ENCODE measurements at places on chromosomes 12 and 14.

GRCh38 chr12:52689936-52690335 is 9.7 kb upstream of the KRT1 start:
- DNase-seq = no peak

DNA sequence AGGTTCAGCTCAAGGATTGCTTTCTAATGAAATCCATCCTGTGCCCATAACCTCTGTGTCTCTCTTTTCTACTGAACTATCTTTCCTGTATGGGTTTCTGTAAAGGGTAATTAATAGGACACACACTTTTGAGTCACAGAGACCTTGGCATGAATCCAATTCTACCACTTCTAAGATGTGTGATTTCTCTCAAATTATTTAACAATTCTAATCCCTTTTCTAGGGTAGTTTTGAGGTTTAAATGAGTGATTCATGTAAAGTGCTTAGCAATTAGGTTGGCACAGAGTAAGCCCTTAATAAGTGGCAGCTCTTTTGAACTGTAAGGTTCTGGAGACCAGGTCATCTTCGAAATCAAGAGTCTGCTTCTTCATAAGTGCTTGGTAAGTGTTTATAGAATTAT is 202.7 kb downstream of the RASSF9 start:
- no peak for DNase-seq

DNA sequence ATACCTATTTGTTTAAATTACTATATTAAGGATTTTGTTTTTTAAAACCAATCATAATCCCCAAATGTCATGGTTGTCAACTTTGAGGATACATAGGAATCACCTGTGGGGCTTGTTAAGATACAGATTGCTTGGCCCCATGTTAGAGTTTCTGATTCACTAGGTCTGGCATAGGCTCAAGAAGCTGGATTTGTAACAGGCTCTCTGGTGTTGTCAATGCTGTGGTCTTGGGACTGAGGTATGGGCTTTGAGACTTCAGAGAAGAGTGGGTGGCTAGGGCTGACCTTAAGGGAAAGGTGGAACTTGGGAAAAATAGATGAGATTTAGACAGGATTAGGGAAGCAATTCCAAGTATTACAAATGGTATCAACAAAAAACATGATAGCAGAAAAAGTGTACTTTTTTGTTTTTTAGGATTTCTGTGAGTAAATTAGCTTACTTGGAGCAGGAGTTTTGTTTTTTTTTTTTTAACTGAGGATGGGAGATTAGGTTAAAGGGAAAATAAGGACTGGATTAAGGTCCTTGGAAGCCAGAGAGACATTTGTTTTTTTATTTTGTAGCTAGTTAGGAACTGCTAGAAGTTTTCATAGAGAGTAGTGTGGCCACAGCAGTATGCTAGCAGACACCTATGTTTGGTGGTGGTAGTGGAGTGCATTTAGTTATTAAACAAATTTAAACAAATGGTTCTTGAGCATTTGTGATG is 88.6 kb downstream of the RAD51B start:
- DNase-seq = peak; percentile 44

GRCh38 chr14:22845821-22846625 is 9.6 kb downstream of the MMP14 start:
- DNase-seq = no peak

GRCh38 chr12:45774508-45775162 is 45.1 kb downstream of the ARID2 start:
- no peak for DNase-seq

GRCh38 chr14:67641902-67642749 is 22.4 kb downstream of the ARG2 start:
- no peak for DNase-seq

DNA sequence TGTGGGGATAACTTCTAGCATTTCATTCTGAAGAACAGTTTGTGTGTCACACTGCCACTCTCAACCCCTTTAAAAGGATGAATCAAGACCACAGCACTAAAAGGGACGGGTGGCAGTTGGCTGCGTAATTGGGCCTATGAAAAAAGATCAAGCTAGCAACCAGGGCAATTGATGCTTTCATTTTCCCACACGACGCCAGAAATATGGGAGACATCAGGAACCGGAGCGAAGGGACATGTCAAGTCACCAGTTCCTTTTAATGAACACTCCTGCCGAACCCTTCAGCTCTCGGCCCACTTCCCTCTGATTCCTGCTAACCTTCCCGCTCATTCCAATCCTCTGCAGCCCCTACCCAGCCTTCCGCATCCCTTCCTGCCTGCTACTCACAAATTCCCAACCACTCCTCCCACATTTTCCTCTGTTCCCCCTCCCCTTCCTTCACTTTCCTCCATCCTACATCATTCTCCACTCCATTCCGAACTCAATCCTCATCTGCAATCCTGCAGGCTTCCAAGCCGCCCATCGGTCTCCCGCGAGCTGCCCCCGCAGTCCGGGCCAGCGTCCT is 753 bp downstream of the CSRNP2 start:
- peak; percentile 62 for DNase-seq

- DNase-seq = no peak
Measured at GRCh38 chr12:47954058-47954457, 9.3 kb upstream of the TMEM106C start.

- DNase-seq = no peak
Measured at GRCh38 chr12:127172861-127173260, 1094.1 kb upstream of the TMEM132C start.

All from myocyte (in vitro differentiated cells).